ENCODE measurements at places on chromosomes 12 and 14. TPM values are rescaled to one million over a fixed set of nuclear protein-coding genes. Genes with fewer than 3 reads are reported as not detected.

Gene COCH
- total RNA-seq: 2.6 TPM

Gene ZC2HC1C
- 1.1 TPM for total RNA-seq

Gene MAP3K9
- 0.56 TPM for total RNA-seq

Gene RERGL
- total RNA-seq: 3.7 TPM

Gene FLVCR2
- 5.8 TPM for total RNA-seq

Gene NFATC4
- 9.2 TPM for total RNA-seq

Gene KLHDC1
- total RNA-seq: 8.1 TPM

Gene HELB
- total RNA-seq: 11.3 TPM

Gene TRIAP1
- 11.3 TPM for total RNA-seq

Gene TMEM19
- 16.2 TPM for total RNA-seq

Gene SMIM10L1
- 9.6 TPM for total RNA-seq

Gene PLXNC1
- total RNA-seq: 42.7 TPM

Gene FNTB
- total RNA-seq: 11.7 TPM

Gene DBX2
- 0.12 TPM for total RNA-seq

DNA sequence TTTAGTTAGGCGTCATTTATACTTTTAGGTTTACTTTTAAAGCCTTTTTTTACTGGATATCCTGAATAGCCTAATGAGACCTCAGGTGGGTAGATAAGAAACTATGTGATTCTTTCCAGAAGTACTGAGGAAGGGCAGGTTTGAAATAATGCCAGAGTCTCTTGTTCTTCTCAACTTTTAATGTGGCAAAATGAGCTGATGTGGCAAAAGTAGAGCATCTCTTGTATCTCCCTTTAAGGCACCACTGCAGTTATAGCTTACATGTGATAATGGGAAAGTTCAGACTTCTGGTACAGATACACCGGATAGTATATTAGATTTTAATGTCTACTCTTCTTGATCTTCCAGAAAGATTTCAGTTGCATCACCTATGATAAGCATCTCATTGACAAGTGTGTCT is 1124.8 kb downstream of the LRFN5 start:
- no peak for DNase-seq

DNA sequence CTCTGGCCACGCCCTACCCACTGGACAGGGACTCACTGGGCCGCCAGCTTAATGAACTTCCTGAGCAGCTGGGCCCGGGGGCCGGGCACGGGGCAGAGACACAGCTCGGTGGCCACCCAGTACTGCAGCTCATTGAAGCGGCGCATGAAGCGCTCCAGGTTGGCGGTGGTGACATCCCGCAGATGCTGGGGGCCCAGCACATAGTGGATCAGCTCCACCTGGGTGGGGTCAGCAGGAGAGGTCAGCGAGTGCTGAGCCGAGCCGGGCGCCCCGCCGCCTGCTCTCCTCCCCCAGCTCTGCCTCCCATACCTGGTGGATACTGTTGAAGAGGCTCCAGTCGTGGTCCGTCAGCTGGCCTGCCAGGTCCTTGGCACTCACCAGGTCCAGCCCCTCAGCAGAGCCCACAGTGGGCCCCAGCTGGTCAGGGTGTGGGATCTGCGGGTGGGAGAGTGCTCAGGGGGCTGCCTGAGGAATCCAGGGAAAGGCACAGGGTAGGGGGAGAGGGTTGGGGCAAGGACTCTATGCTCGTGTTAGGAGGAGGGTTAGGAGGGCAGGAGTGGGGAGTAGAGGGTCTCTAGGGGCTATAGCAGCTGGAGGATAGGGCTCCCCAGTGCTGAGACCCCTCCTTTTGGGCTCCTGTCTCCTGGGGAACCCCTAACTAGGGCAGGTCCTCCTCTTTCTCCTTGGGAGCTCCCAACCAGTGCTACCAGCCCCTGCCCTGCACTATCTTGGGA is 15.5 kb upstream of the ENDOU start:
- DNase-seq: no peak

- DNase-seq: peak; percentile 58
Observed at GRCh38 chr14:69242311-69243224, 17.4 kb upstream of the GALNT16 start.

DNA sequence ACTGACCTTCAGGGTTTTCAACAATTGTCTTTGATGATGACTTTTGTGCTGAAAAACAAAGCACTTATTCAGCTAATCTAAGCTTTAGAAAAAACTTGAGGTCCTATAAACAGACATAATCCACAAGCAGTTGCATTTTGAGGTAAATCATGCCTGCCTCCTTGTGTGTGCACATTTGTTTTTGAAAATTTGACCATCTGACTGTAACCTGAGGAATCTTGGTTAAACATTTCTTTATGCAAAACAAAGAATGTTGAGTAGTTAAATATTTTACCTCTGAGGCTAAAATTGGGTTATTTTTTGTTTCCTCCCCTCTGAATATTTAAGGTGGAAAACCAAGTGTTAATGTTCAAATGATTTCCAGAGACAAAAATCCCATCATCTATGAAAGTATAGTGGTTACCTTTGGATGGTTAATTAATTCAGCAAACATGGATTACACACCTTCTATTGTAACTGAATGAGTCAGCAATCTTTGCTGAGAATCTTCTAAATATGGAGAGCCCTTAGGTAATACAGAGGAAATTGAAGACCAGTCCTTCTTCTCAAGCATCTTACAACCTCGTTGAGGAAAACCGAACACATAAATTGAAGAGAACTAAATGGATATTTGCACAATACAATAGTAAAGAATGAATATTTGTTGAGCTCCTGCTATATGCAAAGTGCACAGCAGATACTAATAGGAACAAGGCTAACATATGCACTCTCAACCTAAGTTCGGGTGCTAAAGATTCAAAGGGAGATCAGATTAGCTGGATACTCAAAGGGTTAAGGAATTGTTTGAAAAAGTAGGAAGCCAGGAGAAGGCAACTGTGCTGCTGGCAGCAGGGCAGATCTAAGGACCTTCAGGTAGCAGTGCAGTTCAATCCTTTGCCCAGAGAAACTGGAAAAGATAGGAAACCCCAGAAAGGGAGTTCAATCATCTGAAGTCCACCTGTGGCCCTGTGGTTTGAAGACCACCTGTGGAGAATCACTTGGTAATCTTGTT is 115.2 kb downstream of the BMP4 start:
- no peak for DNase-seq

DNA sequence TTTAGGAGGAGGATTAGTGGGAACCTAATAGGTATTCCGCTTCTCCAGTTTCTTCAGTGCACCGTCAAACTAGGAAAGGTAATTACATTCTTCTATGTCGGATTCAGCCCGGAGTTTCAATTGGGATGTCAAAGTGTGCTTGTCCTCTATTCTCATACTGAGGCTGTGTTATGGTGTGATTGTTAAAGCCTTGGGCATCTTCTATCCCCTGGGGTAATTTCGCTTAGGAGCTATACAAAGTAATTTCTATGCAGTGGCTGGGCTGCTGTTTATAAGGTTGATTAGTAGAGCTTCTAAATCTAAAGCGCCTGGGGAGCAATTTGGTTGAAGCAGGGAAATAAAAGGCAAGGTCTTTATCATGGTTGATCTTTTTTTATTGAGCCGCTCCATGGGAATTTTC is 399.6 kb downstream of the ZFP36L1 start:
- no peak for DNase-seq

GRCh38 chr12:128830505-128830893 is 6.7 kb upstream of the SLC15A4 start:
- no peak for DNase-seq

GRCh38 chr12:128421375-128421774 is 154.4 kb downstream of the TMEM132C start:
- DNase-seq: no peak

DNA sequence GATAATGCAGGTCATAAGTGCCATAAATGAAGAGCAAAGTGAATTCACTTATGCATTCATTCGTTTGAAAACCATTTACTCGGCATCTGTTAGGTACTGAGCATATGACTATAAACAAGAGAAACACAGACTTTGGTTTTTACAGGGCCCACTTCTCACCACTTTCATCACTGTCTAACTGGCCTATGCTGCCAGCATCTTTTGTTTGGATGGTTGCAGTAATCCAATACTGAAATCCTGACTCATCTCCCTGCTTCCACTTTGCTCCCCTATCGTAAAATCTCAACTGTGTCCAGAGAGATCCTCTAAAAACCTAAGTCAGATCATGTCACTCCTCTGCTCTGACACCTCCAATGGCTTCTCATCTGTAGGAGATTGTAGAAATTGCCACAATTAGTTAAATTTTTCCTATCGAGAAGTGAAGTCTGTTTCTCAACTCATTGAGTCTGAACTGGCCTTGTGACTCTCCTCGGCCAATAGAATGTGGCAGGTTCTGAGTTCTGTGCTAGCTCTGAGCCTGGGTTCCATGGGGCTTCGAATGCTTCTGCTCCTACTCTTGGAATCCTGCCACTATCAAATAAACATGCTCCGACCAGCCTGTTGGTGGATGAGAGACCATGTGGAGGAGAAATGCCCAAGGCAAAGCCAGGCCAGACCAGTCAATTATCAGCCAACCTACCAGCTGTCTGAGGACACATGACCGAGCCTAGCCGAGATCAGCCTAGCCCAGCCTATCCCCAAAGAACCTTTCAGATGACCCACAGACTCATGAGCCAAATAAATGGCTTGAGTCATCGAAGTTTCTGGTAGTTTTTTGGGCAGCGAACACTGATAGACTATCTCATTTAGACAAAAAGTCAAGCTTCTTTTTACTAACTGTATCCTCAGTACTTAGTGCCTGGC is 2.2 kb upstream of the BATF start:
- no peak for DNase-seq

DNA sequence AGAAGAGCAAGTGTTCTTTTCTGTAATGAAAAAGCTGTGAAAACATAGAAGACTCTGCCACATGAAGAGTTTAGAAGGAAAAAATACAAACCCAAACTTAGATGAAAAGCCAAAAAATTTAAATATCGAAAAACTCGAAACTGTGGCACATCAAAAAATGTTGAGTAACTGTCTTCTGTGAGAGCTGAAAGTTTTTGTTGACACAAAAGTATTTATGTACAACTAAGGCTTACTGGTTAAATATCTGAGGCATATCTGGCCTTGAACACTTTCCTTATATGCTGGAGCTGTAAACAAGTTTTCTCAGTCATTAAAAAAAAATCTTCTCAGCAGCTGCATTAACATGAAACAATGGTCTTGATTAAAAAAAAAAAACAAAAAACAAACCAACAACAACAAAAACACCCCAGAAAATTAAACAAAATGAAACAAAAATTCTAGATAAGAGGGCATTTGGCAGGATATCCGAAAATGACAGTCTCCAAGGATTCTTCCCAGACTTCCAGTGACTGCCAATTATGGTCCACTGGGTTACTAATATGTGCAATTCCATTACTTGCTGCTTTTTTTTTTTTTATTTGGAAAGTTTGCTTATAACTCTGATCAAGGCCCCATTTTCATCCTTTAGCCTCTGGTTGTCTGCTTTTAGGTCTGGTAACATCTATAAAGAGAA is 84.7 kb upstream of the PAWR start:
- no peak for DNase-seq

GRCh38 chr14:38001501-38001900 is 206.2 kb upstream of the SSTR1 start:
- DNase-seq: no peak

- no peak for DNase-seq
Observed at GRCh38 chr12:76964784-76965571, 86.2 kb upstream of the CSRP2 start.

DNA sequence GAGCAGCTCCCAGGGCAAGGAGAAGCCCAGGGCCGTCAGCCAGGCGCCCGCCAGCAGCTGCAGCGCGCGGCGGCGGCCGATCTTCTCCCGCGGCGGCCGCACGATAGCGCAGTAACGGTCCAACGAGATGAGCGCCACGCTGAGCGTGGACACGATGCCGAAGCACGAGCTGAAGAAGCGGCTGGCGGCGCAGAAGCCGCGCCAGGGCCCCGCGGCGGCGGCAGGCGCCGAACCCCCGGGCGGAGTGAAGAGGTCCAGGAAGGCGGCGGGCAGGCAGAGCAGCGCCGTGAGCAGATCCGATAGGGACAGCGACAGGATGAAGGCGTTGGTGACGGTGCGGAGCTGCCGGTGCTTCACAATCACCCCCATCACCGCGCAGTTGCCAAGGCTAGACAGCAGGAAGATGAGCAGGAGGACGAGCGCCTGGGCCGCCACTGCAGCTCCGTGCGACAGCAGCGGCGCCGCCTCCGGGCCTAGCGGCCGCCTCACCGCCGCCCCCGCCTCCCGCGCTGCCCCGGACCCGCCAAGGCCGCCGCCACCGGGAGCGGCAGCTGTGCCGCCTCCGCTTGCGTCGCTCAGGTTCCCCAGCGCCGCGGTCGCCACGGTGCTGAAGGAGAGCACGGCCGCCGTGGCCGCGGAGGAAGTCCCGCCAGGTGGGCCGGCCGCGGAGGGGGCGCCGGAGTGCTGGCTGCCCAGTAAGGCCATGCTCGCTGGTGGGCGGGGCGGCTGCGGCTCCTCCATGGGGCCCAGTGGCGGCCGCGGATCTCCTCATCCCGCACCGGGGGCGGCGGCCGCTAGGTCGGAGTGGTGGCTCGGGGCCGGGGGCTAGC is 479 bp downstream of the GPR135 start:
- peak; percentile 37 for DNase-seq

GRCh38 chr12:66235626-66236281 is 46.7 kb downstream of the IRAK3 start:
- DNase-seq: no peak

GRCh38 chr12:113302886-113303640 is 31.8 kb downstream of the SLC8B1 start:
- no peak for DNase-seq

DNA sequence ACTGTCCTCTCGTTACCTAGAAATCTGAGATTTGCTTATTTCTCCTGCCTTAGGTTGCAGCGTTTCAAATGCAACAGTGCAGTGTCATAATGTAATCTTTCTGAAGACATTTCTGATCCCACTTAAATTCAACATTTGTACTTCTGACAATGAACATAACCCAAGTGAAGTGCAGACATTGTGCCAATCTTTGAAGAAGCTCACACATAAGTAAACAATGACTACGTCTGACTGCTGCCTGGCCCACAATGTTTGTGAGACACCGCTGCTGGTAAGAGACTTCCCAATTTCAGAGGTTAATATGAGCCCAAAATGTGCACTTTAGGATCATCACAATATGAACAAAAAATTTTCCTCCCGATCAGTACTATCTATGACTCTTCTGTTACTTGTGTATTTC is 84.6 kb upstream of the BCL2L14 start:
- no peak for DNase-seq

- no peak for DNase-seq
Observed at GRCh38 chr12:124532331-124532750, 35.1 kb downstream of the NCOR2 start.

GRCh38 chr14:84029246-84029645 is 1500.7 kb upstream of the FLRT2 start:
- no peak for DNase-seq

GRCh38 chr12:93911396-93911795 is 234.2 kb downstream of the CRADD start:
- no peak for DNase-seq

- no peak for DNase-seq
Observed at GRCh38 chr14:22819151-22819988, 4.1 kb upstream of the SLC7A7 start.

- DNase-seq: no peak
Observed at GRCh38 chr14:95370076-95370475, 50.4 kb upstream of the CLMN start.
